Left colon (tissue), 2 donors: ENCODE measurements at places on chromosomes 2 and 18.

- DNase-seq = no peak
Observed at GRCh38 chr2:15038366-15039364, 406.1 kb downstream of the LRATD1 start.

- DNase-seq = peak; percentile 30
Observed at GRCh38 chr2:189698020-189698887, 23.8 kb downstream of the ANKAR start.

DNA sequence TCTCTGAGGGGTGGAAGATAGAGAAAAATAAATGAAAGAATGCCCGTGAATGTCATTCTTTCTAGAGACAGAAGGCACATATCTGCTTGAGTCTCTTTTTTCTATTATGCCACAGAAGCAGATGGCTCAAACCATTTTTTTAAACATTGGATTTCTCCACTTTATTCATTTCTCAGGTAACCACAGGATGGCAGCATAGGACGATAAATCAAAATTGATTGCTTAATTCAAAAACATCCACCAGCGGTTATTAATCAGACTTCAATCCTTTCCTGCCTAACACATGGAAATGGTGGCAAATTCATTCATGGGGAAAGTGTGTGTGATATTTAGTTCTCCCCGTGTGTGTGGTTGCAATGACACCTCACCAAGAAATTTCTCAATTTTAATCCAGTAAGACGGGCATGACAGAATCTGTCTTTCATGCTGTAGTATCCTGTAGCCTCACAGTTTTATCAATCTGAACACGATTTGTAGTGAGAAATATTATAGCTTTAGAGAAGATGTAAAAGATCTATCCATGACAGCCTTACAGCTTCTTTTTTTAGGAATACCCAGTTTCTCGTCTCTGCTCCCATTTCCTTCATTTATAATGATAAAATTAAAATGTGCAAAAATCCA is 72.2 kb downstream of the DSC3 start:
- DNase-seq = no peak

DNA sequence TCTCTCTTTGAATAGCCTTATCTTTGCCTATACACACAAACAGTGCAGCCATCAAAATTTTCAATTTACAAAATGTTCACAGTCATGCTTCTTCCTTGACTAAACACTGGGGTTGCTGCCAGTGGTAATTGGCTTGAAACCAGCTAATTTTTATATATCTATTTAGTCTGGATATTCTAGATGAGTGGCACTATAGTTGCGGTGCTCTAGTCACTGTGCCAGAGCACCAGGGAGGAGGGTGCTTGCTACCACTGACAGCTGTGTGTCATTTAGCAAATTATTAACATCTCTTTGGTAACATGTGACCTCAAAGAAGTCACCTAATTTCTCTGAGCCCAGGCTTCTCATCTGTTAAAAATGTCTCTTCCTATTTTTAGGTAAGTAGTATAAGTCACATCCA is 130.4 kb downstream of the MEIS1 start:
- no peak for DNase-seq

GRCh38 chr2:73260338-73260984 is 23.8 kb downstream of the FBXO41 start:
- DNase-seq = peak; percentile 53

GRCh38 chr2:191539068-191539467 is 138.9 kb upstream of the NABP1 start:
- no peak for DNase-seq

GRCh38 chr2:164735309-164735919 is 106.2 kb downstream of the COBLL1 start:
- no peak for DNase-seq

DNA sequence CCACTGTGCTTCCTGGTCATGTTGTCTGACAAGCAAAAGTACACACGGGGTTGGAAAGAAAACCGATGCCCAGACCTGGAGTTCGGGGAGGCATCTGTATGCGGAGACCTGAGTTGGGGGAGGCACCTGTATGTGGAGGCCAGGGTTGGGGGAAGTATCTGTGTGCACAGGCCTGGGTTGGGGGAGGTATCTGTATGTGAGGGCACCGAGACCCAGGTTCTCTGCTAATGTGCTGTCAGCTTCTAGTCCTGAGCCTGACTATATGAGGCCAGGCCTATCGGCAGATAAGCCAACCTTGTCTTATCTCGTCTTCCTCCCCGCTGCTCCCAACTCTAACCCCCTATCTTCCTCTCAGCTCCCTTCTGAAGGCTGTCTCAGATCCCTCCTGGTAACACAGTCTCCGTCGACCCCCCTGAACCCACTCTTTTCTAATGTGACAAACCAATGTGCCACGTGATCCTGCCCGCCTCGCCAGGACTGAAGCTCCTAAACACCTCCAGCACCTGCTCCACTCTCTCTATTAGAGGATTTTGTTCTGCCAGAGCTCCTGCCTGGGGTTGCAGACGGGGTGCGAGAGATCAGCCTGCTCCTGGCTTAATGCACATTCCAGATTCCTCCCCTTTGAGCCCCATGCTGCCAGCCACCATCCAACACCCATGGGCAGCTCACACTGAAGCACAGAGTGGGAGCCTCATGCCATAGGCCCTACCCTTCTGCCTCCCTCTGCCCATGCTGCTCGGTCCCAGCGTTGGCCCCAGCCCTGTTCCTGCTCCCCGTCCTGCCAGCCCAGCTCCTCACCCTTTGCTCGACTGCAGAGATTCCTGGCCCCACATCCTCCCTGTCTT is 188.4 kb downstream of the SH3BP4 start:
- DNase-seq = no peak

DNA sequence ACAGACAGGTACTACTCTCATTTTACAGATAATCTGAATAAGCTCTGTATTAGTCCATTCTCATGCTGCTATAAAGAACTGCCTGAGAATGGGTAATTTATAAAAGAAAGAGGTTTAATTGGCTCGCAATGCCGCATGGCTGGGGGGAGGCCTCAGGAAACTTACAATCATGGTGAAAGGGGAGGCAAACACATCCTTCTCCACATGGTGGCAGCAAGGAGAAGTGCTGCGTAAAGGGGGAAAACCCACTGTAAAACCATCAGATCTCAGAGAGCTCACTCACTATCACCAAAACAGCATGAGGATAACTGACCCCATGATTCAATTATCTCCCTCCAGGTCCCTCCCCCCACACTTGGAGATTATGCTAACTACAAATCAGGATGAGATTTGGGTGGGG is 254.4 kb downstream of the KCNE4 start:
- no peak for DNase-seq

GRCh38 chr2:25055376-25055920 is 13.6 kb downstream of the EFR3B start:
- no peak for DNase-seq

DNA sequence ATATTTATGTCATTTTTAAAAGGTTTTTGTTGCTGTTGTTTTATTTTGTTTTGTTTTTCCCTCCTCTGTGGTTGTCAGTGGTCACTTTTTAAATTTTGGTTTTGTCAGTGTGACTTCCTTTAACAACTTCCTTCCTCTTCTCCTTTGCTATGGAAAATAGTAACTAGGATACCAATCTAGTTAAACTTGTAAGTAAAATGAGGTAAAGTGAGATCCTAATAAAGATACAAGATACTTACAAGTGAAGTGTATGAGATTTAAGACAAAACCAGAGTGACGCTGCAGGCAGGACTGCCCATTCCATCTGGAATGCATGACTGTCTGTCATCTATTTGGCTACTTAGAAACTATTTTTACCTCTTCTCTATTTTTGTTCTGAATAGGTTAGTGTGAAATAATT is 30.6 kb upstream of the CREB1 start:
- DNase-seq = no peak

DNA sequence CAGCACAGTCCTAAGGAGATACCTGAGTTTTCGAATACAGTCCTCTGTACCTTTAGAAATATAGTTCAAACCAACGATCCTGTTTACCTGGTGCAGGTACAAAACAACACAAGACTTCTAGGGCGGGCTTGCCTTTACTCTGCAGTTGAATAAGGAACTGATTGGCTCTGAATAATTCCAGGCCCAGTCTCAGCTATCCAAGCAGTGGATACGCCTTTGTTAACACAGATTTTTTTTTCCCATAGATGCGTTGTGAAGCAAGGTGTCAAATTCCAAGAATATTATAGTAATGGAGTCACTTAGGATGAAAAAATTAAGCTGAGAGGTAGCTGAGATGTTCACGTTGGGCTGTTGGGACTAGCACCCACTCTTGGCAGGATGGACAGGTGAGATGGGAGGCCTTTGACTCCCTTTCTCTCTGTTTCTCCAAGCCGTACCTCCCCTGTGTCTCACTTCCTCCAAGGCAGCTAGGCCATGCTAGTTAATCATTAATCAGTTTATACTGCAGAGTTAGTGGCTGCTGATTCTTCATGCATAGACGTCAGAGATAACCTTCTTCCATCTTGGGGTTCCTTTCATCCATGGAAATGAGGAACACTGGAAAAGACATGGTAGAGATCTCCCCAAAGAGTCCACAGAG is 380.8 kb upstream of the ACVR2A start:
- DNase-seq = no peak

DNA sequence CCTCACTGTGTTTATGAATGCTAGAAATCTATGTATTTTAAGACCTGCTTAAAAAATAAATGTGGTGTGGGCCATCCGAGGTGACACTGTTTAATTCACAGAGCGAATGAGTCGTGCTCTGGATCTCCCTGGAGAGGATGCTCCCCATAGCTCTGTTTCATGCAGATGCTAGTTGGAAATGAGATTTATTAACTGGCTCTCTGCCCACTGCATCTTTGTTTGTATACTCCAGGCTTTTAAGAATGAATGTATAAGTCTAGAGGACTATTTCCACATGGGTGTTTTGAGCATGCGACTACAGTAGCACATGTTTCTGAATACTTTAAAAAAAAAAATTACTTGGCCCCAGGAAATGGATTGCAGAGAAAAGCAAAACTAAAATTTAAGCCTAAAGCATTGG is 3.9 kb downstream of the MAPRE2 start:
- no peak for DNase-seq

DNA sequence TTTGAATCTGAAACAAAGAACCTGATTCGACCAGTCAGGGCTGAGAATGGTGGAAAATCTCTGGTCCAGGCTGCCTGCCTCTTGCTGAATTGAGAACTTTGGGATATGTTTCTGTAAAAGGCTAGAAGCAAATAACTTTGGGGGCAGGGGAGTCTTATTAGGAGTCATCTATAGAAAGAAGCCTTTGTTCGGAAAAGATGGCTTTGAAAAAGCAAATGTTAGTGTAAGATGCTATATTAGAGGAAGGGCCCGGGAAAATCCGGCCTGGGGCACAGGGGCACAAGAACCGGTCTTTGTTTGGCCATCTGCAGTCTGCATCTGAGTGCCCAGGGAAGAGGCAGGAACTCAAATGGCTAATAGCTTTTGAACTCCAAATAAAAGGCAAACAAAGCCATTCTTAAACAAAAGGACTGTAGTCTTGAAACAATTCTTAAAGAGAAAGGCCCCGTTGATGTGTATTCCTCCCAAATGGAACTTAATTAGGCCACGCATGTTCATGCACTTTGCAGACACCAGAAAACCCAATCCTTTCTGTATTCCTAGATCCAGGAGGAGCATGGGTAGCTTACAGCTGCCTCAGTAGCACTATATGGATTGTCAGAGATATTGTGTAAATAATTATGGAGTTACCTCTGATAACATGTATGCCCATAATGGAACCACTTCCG is 180.0 kb upstream of the ARL4C start:
- DNase-seq = no peak

GRCh38 chr2:109295781-109296117 is 166.7 kb downstream of the SH3RF3 start:
- DNase-seq = no peak

GRCh38 chr2:151943461-151943860 is 115.2 kb upstream of the ARL5A start:
- DNase-seq = no peak

GRCh38 chr2:171550613-171551012 is 28.3 kb downstream of the CYBRD1 start:
- DNase-seq = no peak

DNA sequence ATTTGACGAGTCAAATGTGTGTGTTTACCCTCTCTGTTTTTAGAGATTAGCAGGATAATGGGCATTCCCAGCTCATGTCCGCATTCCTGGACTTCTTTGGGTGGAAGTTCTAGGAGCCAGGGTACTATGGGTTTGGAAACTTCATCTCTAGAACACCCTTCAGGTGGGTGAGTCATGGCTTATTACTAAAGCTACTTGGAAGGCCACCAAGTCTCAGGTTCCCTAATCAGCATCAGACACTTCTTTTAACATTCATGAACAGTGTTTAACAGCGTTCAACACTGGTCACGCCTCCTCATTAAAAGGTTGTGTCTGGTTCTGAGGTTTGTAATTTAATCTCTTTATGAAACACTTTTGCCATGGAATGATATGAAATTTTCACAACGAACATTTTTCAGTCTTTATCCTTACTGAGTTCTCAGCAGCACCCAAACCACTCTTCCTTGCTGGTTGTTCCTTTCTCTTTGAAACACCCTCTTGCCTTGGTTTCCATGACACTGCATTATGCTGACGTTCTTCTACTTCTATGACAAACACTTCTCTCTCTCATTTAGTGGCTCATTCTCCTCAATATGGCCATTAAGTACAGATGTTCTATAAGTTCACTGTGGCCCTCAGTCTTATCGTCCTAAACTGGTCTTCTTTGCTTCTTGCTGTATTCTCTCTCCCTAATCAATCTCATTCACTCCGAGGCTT is 49.3 kb downstream of the MMADHC start:
- DNase-seq = no peak

- DNase-seq = no peak
Observed at GRCh38 chr18:37729716-37730115, 164.1 kb upstream of the CELF4 start.

GRCh38 chr2:74441690-74442482 is at the start of gene RTKN:
Gene RTKN (minus strand): TSS chr2:74441937. CDS start chr2:74441816, 121 bp downstream.
- DNase-seq = peak; percentile 85

DNA sequence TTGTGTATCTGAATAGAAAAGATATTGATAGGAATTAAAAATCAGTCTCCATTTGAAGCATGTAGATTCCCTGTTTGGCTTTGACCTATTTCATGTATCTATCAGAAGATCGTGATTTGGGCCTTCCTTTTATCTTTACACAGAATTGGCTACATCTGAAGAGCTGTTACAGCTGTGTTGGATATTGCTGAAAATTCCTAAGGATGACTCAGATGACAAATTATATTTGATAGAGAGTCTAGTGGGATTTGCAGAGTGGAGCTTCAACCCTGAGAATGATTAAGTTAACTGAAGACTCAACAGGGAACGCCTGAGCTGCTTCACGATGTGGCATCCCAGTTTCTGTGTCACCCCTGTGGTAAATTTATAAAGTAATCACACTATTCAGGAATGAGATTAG is 4.9 kb upstream of the COL3A1 start:
- DNase-seq = no peak

DNA sequence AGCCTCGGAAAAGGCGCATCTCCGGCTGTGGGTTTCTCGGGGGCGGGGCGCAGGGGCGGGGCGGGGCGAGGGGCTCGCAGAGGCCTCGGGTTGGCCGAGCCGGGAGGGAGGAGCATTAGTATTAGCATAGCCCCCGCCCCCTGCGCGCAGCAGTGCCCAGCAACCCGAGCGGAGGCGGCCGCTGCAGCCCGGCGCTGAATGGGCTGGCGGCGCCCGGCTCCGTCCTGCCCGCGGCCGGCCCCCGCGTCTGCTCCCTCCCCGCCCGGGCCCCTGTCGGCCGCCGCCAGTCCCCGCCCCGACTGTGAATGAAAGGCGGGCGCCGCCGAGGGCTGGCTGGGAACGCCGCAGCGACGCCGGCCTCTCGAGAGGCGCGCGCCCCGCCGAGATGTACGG is at the start of gene EFR3B:
TSS of gene EFR3B (plus strand) at position 149 of the 393 bp plus-strand sequence. CDS start at position 386, 237 bp downstream.
- DNase-seq = peak; percentile 96

- DNase-seq = no peak
Observed at GRCh38 chr18:46431522-46432171, 225.4 kb downstream of the LOXHD1 start.
